Activated naive CD4-positive, alpha-beta T cell treated with anti-CD3 and anti-CD28 coated beads, Interleukin-2, amount 10 ng/mL, durations not matched to agents 7 days and 5 days (primary cell): ENCODE measurements at places on chromosomes 2 and 18.
A peak's percentile ranks its signal among the peaks of the same experiment; 100 is the strongest.

DNA sequence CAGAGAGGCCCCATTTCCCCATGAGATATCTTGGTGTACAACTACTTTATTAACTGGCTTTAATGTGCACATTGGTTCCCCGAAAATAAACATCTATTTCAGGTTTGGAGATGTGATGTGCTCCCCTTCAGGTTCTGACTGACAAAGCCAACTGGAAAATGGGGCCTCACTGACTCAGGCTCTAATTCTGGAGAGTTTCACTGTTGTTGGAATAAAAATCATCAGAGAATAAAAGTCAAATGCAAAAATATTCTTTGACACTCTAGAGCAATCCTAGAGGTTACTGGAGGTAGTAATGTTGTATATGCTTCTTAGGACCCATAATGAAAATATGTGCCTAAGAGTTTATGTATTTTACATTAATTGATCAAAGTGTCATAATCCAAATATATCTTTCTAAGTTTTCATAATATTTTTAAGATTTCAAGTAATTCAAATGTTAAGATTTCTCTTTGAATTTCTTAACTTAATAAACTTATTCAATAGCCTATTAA, 189.9 kb upstream of the COL3A1 start:
- DNase-seq, result no peak

DNA sequence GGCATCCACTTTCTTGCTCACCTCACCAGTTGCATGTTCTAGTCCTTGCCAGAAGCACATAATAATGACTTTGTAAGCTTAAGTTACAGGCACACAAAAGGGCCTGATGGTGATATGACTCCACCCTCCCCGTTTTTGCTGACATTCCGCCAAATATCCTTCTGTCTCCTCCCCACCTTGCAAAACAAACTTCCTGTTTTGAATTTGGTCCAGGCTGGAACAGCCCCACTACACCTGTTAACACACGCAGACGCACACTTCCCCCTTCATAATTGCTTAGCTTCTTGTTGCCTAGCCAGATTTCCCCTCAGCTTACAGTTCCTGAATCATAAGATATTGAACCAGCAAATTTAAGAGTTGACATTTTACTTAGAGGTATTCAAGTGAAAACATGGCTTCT, at the start of gene MGAT5:
Gene MGAT5, plus strand, starts transcription at position 269 of the 400 bp plus-strand sequence. CDS start 332 bp downstream, outside the sequence.
- DNase-seq, result no peak

GRCh38 chr2:191486584-191487320, 191.2 kb upstream of the NABP1 start:
- DNase-seq, result no peak

GRCh38 chr2:15539999-15540398, 21.1 kb downstream of the NBAS start:
- no peak for DNase-seq

DNA sequence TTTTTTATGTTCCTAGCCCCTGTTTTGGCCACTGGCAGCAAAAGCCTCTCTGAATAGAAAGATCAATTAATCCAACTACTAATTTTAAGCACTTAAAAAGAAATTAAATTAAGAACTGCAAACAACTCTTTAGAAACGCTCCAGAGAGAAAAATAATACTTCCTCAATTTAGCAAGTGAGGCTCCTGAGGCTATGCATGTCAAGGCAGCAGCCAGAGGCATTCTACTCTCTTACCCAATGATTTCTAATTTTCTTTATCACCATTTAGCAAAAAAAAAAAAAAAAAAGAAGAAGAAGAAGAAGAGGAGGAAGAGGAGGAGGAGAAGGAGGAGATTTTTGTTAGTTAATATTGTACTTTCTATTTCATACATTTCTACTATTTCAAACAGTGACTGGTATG, 68.5 kb downstream of the TMEM237 start:
- no peak for DNase-seq

DNA sequence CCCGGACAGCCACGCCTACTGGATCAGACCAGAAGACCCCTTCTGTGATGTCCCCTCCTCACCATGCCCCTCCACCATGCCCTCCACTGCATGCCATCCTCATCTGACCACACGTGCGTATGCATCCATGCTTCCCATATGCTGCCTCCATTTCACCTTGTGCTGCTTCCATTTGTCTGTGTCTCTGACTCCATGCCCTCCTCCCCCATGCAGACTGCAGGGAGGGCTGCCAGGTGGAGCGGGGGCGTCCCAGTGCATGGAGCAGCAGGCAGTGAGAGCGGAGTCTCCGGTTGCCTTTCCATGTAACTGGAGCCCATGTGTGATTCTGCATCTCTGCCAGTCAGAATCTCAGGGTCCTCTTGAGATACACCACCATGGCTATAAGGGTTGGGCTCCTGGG, 52.6 kb downstream of the COA5 start:
- DNase-seq, result peak; percentile 18

DNA sequence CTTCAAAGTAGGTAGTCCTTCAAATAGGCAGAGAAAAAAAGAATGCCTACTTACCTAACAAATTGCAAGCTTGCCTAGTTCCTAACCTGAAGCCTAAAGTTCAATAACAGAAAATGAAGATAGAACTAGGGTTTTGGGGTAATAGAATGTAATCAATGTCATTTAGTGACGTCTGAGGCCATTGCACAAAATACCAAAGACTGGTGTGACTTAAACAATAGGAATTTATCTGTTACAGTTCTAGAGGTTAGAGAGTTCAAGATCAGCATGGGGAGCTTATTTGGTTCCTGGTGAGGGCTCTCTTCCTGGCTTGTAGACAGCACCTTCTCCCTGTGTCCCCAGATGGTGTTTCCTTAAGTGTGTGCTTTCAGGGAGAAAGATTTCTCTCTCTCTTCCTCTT, 4.7 kb upstream of the NPC1 start:
- no peak for DNase-seq

DNA sequence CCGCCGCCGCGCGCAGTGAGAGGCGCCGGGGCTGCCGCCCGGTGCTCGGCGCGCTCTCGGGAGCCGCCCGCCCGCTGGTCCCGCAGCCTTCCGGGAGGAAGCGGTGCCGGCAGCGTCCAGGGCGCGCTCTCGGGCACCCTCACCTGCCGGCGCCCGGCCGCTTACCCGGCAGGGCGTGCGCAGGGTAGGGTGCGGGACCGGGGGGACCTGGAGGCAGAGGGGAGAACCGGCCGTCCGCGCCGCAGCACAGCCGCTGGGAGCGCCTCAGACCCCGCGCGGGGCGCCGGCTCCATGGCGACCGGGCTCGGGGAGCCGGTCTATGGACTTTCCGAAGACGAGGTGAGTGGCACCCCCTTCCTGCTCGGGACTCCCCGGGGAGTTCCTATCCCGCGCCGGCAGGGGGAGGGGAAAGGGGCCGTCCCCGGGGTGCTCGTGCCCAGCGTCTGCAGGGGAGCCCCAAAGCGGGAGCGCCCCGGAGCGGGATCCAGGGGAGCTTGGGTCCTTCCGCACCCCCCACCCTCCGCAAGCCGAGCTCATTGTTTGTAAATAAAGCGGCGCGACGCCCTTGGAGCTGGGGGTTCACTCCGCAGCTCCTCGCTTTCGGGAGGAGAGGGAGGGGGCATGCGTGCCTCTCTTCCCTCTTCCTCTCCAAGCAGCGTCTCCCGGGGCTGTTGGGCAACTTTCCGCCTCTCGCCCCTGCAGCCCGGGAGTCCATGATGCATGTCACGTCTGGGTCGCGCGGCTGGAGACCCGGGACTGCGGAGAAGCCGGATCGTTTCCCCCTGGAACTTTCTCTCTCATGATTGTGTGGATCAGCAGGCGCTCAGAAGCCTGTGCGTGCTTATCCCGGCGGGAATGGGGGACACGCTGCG, 580 bp downstream of the NEDD4L start:
- peak; percentile 60 for DNase-seq

DNA sequence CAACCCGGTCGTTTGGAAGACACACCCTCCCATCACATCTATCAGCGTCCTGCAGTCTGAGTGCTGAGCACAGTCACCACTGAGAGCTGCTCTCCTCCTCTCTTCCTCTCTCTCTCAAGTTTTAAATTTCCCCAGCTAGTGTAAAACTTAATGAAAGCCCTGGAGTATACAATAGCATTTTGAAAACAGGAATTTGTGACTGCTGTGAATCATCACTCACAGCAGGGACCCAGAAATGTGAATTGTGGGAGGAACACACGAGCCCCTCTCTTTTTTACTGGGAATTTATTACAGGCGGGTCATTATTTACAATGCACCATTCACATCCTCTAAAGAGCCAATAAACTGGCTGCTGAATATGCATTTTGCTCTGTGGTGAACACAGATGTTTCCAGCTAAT, 185.0 kb upstream of the SMIM21 start:
- DNase-seq, result no peak

DNA sequence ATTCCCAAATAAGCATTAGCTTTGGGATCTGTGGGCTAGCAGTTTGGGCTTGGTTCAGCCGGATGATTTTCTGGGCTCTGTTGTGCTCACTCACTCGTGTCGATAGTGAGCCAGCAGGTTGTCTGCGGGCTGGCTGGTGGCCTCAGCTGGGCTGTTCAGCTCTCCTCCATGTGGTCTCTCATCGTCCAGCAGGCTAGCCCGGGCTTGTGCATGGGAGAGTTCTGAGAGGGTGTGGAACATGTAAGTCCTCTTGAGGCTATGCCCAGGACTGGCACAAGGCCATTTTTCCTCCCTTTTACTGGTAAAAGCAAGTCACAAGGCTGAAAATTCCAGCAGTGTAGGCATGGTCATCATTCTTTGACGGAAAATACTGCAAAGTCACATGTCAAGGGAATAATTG, 38.5 kb downstream of the NTSR2 start:
- no peak for DNase-seq

- no peak for DNase-seq
These were observed 30.9 kb downstream of the MREG start for GRCh38 chr2:215982465-215982875.

- no peak for DNase-seq
These were observed 118.4 kb downstream of the BMPR2 start for GRCh38 chr2:202494300-202495229.

DNA sequence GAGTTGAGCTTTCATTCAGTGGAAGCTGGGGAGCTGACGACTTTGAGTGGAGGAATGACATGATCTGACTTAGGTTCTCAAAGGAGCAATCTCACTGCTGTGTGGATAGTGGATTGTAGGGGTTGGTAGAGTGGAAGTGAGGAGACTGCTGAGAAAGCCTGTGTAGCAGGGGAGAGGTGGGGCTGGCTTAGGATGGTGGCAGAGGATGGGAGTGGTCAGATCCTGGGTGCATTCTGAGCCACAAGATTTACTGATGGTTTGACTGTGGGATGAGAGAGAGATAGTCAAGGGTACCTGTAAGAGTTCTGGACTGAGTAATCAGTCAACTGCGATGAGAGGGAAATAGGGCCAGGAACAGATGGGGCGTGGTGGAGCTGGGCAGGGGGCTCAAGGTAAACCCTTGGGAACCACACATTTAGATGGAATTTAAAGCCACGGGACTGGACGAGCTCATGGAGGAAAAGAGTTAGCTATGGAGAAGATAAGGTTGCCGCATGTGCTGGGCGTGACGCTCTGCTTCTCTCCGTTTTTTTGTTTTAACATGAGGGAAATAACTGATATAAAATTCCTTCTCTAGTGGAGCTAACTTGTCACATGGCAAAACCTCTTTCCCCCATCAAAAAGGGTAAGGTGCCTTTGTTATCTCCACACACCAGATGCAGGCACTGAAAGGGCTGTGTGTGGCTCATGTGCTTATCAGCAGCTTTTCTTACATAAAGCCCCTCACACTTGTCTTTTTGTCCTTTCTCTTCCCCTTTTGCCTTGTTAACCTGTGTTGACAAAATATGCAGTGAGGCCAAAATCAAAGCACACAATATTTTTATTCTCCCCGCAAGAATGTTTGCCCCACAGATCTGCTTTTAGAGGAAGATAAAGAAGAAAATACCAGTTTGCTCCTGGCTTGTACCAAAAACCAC, 379.8 kb downstream of the TSN start:
- no peak for DNase-seq

DNA sequence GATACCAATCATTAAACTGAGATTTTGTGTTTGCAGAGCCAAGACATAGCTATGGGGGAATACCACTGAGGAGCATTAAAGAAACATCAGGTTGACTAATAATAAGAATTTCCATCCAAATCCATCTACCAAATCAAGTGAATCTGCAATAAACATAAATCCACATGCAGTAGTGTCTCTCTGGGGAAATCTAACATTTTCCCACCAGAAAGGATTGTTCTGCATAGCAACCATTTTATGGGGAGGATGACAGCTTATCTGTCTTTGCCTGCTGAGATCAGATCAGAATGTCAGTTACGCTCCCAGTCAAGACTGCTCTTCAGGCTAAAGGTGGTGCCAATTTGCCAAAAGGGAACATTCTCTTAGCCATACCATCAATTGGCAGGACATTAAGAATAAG, 1098.9 kb upstream of the CHAC2 start:
- no peak for DNase-seq

DNA sequence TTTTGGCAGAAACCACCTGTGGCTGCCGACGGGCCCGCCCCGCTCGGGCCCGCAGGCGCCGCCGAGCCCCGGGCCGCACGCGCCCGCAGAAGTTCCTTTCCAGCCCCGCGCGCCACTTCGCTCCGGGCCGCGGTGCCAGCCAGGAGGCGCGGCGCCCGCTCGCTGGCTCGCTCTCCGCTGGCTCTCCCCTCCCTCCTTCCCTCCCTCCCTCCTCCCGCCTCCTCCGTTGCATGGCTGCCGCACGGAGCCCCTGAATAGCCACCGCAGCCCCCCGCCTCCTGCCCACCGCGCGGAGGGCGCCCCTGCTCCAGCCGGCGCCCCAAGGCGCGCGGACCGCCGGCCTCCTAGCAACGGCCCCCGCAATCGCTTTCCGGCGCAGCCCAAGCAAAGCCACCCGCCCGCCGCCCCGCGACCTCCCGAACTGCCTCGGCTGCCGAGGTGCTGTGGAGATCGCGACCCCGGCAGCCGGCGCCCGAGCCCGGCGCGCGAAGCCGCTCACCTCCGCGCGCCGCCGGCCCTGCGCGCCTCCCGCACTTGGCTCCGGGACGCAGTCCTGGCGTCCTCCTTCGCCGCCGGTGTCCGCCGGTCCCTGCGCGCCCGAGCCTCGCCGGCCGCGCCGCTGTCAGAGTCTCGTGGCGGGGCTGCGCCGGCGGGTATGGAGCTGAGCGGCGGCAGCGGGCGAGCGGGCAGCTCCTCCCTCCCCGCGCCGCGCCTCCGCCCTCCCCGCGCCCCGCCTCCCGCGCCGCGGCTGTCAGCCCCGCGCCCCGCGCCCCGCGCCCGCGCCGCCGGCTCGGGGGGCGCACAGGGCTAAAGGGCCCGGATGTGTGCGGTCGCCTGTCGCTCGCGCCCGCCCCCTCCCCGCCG, at the start of gene ZBTB7C:
Gene ZBTB7C, minus strand, starts transcription at position 657 of the 864 bp plus-strand sequence.
- DNase-seq, result peak; percentile 55

GRCh38 chr2:60742419-60742818, 13.6 kb upstream of the PAPOLG start:
- DNase-seq, result no peak

DNA sequence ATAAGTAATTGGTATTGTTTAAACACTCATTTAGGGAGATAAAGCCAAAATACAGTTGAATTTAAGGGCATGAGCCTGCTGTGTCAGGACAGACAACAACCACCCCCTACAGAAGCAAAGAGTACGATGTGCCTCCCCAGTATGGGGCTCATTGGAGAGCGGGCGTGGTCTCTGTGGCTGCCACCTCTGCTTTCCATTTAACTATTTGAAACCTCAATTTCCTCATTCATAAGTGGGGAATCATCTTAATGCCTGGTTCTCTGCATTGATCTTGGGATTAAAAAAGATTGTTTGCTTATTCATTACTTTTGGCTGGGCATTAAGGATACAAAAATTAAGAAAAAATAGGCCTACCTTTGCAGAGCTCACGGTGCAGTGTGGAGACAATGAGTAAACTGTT, 21.4 kb downstream of the KCNS3 start:
- DNase-seq, result no peak
